ENCODE measurements at places on chromosomes 6 and 20.

DNA sequence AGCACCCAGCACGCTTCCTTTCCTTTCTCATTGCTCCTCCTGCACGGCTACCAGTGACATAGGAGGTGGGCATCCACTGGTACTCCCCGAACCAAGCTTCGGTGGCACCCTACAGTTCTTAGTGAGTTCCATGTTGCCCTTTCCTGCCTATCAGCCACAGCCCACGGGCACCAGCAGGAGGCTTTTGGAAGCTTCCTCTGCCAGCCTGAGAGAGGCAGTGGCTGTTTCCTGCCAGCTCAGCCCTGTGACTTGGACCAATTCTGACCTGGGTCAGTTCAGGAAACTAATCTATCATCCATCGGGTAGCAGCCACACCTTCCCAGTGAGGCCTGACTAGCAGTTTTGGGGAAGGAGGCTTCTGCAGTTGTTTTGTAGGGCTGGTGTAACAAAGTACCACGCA is 176.4 kb upstream of the UST start:
- DNase-seq, result no peak

- DNase-seq, result no peak
Observed at GRCh38 chr20:64131406-64131805, 24.0 kb upstream of the NPBWR2 start.

GRCh38 chr6:16947375-16948015 is 154.4 kb upstream of the STMND1 start:
- DNase-seq, result no peak

GRCh38 chr20:5715071-5715841 is 34.9 kb upstream of the SHLD1 start:
- no peak for DNase-seq

DNA sequence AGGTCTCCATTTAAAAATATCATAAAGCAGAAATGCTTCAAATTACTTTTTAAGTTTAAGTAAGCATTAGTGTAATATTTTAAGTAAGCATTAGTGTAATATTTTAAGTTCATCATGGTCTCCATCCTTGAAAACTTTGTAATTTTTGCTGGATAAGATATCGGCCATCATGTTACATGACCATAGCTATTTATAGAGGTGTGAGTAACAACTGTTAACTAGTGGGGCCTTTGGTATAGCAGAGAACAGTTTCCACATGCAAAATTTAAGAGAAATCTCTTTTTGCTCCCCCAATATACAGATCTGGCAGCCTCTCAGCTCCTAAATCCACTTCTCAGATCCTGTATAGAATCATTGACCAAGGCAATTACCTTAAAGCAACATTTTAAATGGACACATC is 468 bp downstream of the TRDN start:
- no peak for DNase-seq

DNA sequence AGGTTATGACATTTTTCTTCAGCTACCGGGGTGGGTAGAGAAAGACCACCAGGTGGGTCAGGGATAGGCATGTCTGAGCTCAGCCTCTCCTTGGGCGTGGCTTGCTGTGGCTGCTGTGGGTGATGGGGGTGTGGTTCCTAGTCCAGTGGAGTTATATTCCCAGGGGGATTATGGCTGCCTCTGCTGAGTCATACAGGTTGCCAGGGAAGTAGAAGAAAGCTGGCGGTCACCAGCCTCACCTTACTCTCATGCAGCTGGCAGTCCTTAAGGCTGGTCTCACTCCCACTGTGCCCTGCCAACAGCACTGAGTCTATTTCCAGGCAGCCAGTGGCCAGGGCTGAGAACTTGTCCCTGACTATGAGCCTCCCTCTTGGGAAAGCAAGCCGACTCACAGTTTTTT is 130.0 kb downstream of the SCP2D1 start:
- no peak for DNase-seq

DNA sequence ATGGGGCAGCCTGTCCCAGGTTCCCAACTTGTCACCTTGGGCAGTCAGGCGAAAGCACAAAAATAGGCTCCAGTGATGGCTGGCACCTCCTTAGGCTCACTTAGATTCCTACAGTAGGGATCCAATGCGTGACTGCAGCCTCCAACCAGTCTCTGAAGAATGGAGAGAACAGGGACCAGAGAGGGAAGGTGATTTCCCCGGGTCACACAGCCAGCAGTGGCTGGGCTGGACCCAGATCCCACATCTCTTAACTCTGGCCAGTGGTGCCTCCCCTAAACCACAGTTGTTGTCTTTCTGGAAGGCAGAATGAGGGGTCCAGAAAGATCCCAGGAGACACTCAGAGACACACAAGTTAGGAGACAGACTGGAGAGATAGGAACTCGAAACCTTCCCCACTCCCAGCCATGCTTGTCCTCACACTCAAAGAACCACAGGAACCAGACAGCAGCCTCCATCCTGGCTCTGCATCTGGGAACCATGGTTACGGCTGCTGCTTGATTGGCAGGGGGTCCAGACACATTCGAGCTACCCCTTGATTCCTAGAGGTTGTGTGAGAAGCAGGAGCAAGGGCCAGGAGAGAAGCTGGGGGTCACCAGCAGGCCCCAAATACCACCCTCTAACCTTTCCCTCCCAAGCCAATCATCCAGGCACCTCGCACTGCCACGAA is 33.1 kb upstream of the SIRPA start:
- DNase-seq, result no peak

DNA sequence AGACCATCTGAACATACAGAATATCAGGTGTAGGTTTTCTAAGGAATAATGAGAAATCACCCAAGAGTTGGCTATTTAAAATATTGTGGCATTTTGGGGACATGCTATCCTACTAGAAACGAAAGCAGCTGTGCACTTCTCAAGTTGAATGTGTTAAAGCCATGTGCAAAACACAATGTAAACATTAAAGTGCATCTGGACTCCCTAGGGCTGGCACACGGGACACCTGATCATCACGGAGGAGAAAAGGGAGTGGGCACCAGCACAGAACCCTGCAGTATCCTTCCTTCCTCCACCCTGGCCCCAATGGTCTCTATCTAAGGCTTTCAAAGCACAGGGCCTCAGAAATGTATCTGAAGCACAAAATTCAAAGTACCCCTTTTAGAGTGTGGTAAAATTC is 94.3 kb downstream of the INSM1 start:
- peak; percentile 25 for DNase-seq

- no peak for DNase-seq
Observed at GRCh38 chr6:21461844-21462518, 131.6 kb upstream of the SOX4 start.

GRCh38 chr6:17197607-17198006 is 83.6 kb upstream of the RBM24 start:
- no peak for DNase-seq

GRCh38 chr6:107731422-107732319 is 92.4 kb downstream of the SCML4 start:
- no peak for DNase-seq

- DNase-seq, result no peak
Observed at GRCh38 chr6:46281110-46281509, 110.3 kb upstream of the ENPP5 start.

DNA sequence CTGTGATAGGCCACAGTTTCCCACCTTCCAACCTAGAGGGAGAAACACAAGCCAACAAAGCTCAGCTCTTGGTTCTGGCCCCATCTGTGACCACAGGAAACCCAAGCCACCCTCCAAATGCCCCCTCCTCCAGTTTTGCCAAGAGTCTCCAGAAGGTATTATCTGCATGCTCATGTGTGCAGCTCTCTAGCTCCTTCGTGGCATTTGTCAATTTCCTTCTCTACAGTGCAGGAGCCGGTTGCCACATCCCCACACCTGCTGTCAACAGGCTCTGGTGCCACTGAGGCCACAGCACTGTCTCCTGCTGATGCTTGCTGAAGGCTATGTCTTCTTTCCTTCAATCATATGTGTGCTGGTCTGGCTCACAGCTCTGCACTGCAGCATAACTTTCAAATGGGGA is 177.2 kb downstream of the CLIC5 start:
- DNase-seq, result no peak

DNA sequence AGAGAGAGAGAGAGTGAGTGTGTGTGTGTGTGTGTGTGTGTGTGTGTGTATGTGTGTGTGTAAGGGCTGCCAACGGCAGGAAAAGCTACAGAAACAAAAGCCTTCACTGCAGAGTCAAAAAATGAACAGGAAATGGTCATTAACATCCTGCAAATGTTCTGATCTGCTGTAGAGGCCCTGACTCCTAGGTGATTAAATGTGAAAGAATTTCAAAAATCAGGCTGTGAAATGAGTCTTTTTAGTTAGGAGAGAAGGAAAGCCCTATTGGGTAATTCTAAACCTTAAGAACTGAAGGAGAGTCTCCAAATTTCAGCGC is 166.5 kb upstream of the MYLIP start:
- DNase-seq, result no peak

DNA sequence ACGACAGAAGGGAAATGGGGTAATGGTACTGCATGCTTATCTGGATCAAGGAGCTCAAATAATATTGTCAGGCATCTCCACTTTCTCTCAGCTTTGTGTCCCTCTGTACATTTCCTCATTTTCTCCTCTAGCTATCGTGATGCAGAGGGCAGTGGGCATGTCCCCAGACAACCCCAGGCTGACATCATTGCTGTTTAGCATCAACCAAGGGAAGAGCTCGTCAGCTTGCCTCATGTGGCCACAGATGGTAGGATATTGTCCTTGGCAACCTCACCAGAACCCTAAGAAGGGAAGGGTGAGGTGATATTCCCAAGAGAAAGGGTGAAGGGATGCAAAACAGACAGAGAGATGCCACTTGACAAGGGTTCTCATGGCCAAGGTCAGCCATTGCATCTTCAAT is 58.3 kb downstream of the MAFB start:
- no peak for DNase-seq

DNA sequence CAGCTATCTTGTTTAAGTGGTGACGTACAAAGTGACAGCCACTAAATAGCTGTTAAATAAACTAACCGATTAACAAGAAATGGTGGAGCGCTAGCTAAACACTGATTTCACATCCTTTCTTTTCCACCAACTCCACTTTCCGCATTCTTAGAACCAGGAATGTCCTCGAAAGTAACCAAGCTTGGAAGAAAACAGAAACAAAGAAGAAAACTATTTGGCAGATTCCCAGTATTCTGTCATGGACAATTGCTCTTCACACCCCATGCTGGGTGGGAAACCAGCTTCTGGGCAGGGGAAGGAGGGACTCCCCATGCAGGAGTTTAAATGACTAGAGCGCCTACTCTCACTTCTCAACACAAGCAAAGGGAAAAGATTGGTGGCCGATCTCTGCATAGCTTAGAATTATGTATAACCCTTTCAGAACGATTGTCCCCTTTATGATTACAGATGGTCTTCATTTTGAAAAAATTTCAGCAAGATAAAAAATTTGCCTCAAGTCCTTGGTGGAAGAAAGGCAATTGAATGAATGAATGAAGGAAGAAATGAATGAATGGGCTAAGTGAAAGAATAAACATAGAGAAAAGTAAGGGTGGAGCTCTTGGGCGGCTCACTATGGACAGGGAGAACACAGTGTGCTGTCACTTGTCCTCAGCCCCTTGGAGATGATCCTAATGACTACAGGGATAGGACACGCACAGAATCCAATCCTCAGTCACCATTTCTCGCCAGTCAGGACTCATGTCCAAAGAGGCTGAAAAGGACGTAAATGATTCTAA is 148.7 kb upstream of the NEDD9 start:
- DNase-seq, result no peak

DNA sequence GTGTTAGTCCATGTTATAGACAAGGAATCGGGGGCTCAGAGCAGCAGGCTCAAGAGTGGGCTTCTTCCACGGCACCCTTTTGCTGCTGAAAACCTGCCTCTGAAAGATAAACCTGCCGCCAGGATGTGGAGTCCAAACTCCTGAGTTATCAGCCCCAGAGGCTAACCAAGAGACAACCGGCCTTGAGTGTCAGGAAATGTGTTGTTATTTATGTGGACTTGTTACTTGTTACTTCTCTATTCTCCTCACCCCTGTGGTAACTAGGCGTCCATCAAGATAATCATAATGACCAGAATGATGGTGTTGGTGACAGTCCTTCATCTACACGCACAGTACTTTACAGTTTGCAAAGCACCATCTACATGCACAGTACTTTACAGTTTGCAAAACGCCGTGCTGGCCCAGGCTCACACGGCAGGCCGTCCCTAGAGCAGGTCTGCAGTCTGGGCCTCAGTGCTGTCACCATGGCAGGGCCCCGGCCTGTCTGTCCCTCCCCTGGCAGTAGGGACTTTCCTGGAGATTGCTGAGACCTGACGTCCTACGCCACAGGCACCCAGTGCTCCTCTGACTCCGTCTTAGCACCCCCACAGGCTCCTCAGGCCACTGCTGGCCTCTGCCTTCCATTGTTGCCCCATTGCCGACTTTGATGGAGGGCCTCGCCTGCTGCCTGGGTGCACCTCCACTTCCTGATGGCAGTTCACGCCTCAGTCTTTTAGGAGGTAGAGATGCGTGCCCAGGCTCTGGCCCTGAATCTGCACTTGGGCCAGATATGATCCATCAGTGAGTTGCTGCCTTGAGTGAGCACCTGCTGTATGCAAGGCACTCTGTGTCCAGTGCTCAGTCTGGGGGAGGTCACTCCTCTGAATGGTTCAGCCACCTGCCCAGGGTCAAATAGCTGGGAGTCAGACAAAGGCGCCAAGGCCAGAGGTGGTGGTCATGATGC is 9.1 kb upstream of the BPIFB4 start:
- no peak for DNase-seq

- DNase-seq, result no peak
Observed at GRCh38 chr6:108839083-108839642, 9.1 kb upstream of the ARMC2 start.

DNA sequence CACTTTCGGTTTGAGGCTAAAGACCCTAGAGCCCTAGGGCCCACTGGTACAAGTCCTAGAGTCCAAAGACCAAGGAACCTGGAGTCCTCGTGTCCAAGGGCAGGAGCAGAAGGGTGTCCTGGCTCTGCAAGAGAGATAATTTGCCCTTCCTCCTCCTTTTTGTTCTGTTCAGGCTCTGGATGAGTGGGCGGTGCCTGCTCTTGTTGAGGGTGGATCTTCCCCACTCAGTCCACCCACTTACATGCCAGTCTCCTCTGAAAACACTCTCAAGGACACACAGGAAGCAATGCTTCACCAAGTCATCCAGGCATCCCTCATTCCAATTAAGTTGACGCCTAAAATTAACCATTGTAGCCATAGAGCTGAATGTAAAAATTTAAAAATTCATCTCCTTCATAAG is 102.1 kb downstream of the UST start:
- DNase-seq, result no peak

- peak; percentile 54 for DNase-seq
Observed at GRCh38 chr20:62409931-62410745, 3.1 kb upstream of the CABLES2 start.

GRCh38 chr20:63483834-63484233 is 11.4 kb upstream of the KCNQ2 start:
- no peak for DNase-seq

DNA sequence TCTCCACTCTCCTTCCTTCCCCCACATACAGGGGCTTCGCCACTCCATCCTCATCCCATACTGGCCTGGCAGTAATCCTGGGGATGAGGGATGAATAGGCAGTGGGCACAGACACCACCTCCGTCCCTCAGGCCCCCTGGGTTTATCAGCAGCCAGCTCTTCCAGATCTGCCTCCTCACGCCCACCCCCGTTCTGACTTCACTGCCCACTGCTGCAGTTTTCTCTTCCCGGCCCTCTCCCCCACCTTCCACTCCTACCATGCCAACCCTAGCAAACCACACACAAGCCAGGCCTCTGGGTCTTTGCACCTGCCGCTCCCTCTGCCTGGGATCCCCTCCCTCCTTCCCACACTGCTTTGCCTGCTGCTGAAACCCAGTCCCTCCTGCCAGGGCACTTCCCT is 22.3 kb downstream of the PNPLA1 start:
- no peak for DNase-seq
